Fibroblast of skin of left biceps (primary cell): ENCODE measurements at places on chromosomes 2 and 18.

DNA sequence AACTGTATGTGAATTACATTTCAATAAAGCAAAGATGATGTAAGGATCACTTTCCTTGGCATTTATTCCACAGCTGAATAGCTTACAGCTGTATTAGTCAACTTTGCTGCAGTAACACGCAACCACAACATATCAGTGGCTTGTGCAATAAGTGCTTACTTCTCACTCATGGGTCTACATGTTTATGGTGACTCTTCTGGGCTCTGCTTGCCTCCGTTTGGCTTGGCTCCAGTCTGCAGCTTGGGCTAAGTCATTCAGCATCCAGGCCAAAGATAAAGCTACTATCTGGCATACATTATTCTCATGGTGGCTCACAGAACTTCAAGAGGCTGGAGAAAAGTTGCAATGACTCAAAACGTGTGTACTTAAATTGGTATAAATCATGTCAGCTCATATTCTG, 355.0 kb downstream of the RNF144A start:
- DNase-seq: peak; percentile 64

- no peak for DNase-seq
These were observed 424.8 kb upstream of the ZEB2 start for GRCh38 chr2:144944546-144945220.

DNA sequence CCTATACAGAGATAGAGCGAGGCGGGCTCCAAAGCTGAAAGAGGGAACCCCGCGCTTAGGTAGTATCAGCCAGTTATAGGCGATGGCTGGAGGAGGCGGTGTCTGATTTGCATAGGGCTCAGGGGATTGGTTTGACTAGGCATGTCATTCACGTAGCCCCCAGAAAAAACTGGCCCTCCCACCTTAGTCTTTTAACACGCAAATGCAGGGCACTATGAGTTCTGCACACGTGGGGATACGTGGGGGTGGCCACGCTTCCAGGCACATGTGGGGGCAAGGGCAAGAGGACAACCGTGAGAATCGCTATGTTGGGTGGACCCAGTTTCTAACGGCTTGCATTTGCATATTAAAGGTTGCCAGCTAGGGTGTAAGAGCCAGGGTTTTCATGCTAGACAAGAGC, 56.7 kb upstream of the MSTN start:
- DNase-seq: no peak

- DNase-seq: no peak
These were observed 34.5 kb upstream of the CHRNA1 start for GRCh38 chr2:174798801-174799200.

DNA sequence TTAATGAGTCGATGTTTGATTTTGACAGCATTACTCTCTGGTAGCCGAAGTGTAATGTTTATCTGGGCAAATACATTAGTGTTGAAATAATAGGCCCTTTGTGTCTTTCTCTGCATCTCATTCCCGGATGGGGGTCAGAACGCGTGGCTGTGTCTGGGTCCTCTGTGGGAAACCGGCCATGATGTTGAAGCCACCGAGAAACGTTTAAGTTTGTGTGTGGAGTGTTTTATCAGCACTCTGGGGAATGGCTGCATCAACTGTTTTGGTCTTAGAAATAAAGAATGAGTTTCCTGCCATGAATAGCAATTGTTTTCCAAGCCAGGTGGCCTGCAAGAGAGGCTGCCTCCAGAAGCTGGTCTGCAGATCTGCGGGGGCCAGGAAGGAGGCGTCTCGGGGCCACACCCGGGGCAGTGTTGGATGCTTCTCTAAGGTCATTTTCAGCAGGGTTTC, 69.7 kb downstream of the RNF144A start:
- no peak for DNase-seq

- DNase-seq: no peak
These were observed 15.0 kb downstream of the KCNJ13 start for GRCh38 chr2:232761301-232761907.

GRCh38 chr2:140200764-140201163, 1420.6 kb upstream of the NXPH2 start:
- DNase-seq: no peak

- no peak for DNase-seq
These were observed 3.7 kb downstream of the TSHZ1 start for GRCh38 chr18:75214332-75214690.

GRCh38 chr2:4528246-4528645, 824.9 kb downstream of the DCDC2C start:
- no peak for DNase-seq

GRCh38 chr18:70453058-70453775, 164.4 kb downstream of the SOCS6 start:
- DNase-seq: no peak

DNA sequence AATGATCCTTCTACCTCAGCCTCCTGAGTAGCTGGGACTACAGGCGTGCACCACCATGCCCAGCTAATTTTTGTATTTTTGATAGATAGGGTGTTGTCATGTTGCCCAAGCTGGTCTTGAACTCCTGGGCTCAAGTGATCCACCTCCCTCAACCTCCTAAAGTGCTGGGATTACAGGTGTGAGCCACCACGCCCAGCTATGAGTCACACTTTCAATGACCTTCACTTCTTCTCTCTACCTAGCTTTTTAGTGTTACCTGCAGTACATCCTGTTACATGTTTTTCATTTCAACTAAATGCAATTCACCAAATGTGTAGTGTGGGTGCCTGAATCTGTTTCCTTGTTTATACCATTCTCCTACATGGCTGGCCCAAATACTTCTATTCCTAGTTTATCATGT, 64.0 kb downstream of the SLC39A10 start:
- DNase-seq: no peak
